ENCODE measurements at places on chromosomes 12 and 14.

GRCh38 chr12:40170593-40170992 lies 54.2 kb upstream of the LRRK2 start:
- DNase-seq: no peak

DNA sequence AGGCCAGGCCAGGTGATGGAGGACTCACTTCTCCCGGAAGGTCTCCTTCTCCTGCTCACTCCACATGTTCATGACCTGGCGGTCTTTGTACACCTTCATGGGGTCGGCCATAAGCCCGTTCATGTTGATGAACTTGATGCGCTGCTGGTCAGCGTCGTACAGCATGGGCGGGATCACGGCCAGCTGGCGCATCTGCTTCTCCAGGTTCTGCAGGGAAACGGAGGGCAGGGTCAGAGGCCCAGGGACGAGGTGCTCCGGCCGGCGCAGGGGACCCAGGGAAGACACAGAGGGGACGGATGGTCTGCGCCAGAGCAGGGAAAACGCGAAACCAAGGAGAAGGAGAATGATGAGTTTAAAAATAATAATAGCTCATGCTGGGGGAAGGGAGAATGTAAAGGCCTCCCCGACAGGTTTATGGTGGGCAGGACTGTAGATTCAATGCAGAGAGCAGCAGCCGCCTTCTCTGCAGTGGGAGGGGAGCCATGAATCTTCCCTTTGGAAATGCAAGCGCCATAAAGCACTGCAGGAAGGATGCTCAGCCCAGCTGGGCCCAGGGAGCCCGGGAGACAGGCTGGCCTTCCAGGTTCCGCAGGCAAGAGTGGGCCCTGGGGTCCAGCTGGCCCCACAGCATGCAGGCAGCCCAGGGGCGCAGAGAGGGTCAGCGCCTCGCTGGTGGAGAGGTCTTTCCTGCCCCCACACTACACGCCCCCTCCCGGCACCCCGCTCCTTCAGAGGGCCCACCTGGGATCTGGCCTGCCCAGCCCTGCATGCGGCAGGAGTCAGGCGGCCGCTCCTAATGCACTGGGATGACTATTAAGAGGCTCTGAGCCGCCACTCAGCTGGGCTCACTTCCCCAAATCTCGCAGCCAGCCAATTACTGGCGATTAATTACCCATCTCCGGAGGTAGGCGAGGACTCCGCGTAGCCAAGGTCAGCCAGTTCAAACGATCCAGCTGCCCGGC lies 132.0 kb downstream of the RFLNA start:
- DNase-seq: no peak

DNA sequence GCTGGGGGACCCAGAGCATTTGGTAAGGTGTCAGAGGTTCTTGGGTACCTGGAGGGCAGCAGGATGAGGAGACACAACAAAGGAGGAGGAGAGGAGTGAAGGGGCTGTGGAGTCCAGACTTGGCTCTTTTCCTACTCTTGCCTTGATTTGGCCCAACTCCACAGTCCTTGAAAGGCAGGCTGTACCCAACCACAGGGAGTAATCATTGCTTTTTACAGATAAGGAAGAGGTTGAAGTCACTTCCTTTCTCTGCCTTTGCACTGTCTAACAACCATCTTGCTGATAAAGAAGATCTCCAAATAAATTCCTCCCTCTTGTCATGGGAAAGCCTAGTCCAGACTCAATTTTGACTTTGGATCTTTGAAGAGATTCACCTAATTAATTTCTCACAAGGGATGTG lies 226.8 kb upstream of the HMGA2 start:
- DNase-seq: no peak

DNA sequence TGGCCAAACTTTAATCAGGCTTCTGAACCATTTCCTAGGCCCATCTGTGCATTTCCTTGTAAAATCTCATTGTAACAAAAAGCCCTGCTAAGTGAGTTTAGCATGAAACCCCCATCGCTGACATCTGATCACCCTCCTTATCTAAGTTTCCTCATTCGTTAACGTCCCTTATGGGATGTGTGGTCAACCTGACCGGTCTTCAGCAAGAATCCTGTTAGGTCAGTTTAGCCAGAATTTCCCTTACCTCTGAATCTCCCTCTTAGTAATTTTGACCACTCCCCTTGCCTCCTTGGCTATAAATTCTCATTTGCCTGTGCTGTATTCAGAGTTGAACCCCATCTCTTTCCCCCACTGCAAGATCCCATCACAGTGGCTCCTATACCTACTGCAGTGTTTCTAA lies 239.3 kb downstream of the RMST start:
- DNase-seq: no peak

DNA sequence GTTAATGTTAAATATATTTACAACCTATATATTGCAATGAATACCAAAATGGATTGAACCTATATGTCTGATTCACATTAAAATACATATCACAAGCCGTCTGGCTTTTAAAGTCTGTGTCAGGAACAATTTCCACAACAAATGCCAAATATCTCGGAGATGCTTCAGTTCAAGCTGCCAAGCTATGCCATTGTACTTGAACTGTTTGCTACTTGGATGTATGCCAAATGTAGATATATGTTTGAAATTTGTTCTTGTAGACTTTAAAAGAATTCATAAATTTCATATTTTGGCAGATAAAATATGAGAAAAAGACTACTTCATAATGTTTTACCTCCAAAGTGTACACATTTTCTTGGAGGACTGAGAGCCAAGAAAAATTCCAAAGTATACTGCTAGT lies 37.0 kb downstream of the WASHC3 start:
- DNase-seq: peak; percentile 34

- DNase-seq: no peak
Observed at GRCh38 chr14:90387206-90387760, 9.5 kb upstream of the CALM1 start.

DNA sequence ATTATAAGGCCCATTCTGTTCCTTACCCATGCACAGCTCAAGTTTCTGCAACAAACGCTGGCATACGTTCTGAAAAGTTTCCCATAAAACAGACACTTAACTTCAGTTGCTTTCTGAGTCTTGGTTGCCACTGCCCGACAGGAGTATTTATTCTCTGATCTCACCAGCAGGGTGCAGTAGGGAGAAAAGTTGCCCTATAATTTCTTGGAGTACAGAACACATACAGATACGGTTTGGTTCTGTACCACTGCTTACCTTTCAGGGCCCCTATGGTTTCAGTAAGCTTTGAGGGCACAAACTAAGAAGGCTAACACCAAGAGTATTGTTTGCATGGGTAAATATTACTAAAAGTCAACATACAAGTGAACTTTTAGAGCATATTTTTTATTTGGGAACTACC lies 77.9 kb downstream of the SPATA7 start:
- peak; percentile 23 for DNase-seq

GRCh38 chr12:11688379-11688778 lies 38.9 kb downstream of the ETV6 start:
- DNase-seq: no peak

DNA sequence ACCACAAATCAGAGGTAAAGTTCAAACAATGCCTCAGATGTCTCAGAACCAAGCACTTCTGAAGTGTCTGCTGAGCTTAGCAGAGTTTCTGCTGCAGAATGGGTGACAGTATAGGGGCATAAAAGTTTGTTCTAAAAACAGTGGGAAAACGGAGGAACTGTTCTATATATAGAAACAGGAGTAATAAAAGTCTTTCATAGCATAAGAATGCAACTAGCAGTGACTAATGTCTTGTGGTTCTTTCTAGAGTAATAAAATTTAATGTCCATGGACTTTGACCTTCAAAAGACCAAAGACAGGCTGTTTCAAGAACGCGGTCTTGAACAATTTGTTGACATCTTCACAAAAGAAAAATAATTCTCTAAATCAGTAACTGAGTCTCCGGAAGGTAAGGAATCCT lies 107.5 kb upstream of the FAR2 start:
- no peak for DNase-seq

DNA sequence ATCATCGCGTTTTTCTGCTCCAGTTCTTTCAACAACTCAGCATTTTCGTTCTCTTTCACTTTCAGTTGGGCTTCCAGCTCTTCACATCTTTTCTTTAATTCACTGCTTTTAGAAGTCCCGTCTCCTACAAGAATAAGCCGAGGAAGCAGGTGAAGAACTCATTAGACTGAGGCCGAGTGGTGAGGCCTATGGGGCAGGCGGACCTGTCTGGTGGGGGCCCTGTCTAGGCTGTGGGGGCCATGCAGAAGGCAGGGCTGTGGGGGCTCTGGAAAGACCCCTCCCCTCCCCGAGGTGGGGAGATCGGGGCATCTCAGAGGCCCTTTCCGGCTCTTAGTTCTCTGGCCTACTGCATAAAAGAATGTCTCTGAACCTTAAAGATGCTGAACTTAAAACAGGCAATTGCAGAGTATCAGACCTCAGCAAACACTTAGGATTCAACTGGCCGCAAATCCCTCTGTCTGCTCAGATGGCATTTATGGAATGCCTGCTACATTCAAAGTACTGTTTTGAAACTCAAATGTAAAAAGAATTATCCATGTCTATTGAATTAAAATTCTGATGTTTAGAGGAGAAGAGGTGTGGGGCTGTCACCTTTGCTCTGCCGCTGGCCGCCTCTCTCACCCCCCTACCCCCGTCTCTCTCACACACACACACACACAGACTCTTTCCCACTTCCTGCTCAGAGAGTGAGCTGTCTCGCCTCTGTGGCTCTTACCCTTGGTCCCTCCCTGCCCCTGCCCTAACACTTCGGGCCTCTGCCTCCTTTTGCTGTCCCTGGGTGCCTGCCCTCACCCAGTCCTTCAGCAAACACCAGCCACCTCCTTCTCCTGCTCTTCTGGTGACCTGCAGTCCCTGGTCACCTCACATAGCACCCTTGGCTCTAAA lies 34.7 kb downstream of the CCDC92 start:
- DNase-seq: no peak

DNA sequence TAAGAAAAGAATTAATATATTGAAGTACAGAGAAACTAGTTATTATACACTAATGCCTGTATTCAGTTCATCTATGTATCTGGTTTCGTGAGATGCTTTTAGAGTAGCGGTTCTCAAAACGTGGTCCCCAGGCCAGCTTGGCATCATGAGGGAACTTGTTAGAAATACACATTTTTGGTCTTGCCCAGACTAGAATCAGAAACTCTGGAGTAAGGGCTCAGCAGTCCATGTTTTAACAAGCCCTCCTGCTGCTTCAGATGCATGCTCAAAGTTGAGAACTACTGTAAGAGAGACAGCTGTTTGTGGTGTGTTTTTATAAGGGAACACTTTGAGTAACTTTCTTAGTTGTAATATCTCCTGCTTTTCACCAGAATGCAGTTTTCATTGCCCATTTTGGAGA lies 18.1 kb downstream of the GPATCH2L start:
- DNase-seq: no peak

DNA sequence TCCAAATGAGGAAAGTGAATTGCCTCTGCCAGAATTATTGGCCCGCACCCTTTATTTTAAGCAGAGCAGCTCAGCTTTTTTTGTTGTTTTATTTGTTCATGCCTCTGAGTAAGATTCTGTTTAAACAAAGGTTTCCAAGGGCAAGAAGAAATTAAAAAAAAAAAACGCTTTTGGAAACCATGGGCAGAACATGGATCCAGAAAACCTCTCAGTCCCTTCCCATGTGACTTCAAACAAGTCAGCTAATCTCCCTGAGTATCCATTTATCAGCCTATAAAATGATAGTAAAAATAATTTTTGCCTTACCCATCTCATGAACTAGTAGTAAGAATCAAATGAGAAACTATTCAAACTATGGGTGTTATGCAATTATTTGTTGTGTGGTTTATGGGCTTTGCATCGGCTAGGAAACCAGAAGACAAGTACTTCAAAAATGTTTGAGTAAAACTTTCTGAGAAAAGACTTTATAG lies 27.6 kb downstream of the KITLG start:
- no peak for DNase-seq

DNA sequence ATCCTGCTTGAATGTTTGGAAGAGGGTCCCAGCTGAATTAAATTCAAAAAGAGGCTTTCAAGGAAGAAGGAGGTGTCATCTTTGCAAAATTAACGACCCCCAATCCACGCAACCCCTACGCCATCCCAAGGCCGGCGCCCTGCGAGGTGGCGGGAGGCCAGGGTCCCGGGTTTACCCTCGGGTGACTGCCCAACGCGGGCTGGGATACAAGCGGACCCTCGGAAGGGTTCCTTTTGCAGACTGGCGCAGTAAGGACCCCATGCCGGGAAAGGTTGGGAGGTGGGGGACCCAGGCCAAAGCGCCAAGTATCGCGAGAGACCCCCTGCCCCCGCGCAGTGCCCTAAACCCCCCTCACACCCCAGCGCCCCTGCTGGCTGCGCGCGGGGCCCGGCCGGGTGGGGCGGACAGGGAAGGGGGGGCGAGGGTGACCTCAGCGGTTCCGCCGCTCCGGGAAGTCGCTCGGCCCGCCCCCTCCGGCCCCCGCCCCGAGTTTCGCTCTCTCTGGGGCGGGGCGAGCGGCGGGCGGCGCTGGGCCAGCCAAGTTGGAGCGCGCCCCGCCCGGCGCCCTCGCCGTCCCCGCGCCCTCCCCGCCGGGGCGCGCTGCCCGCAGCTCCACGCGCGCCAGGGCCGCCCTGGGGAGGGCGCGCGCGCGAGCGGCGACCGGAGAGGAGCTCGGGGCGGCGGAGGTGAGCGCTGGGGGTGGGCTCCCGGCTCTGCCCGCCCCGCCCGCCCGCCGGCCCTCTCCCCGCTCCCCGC lies 708 bp upstream of the ZBTB42 start:
- DNase-seq: peak; percentile 72

DNA sequence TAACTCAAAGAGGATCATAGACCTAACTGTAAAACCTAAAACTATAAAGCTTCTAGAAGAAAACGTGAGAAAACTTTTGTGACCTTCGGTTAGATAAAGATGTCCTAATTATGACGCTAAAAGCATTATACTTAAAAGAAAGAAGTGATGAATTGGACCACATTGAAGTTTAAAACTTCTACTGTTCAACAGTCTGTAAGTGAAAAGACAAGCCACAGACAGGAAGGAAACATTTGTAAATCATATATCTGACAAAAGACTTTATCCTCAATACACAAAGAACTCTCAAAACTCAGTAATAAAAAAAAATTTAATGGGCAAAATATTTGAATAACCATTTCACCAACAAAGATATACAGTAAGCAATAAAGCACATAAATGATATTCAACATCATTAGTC lies 344.3 kb downstream of the EGLN3 start:
- DNase-seq: no peak

DNA sequence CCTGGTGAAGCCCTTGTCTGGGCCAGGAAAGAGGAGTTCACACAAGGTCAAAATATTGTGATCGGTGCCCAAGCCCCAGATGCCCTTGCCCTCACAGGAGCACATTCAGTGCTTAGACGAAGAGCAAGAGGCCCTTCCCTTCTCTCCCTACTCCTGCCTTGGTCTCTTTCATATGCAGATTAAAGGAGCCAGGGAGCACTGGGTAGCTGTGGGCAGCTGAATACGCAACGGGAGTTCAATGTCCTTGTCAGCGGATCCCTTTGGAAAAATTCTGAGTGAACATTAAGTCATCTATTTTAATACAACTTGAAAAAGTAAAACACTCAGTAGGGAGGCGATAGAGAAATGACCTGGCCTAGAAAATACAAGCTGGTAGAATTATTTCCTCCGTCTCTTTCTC lies 1489.4 kb downstream of the AACS start:
- DNase-seq: no peak

DNA sequence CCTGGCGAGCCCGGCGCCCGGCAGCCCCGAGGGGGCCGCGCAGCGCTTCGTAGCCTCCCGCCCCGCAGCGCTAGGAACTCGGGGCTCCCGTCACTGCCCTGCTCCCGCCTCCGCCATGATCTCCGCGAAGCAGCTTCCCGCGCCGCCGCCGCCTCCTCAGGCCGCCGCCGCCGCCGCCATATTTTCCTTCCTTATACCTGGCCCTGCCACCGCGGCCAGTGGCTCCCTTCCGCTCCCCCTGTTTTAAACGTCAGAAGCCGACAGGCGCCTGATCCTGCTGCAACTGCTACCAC lies 286 bp downstream of the PPP4R3A start:
- DNase-seq: no peak
